Stimulated activated CD8-positive, alpha-beta memory T cell treated with anti-CD3 and anti-CD28 coated beads, Interleukin-4, amount 100 ng/mL, for 4 hours (primary cell): ENCODE measurements at places on chromosomes 6 and 20.

DNA sequence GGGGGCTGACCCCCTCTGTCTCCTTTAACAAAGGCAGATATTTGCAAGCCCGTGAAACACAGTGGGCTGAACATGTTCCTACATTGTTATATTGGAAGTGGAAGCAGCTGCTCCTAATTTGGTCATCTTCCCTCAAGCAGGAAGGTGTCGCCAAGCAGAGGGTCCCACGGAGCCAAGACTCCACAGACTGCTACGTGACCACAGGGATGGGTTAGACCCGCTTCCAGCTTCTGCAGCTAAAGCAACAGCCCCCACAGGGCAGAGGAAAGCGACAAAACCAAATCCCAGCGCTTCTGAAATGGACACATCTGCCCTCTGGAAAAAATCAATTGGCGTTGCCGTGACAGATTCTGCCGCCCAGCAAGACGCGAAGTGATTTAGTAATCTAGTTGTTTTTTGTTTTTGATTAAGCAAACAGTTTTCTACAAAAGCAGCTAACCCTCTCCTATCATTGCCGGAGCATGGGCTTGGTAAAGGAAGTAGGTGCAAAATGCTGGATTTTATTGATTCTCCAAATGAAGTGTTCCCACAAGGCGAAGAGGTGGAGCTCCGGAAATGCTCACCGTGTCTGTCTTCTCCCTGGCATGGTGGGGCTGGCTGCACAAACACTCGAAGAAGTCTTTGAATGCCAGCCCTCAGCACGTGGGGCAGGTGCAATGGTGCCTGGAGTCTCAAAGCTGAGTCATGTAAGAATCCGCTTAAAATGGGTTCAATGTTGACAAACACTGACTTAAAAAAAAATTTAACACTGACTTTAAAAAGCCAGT lies 79.4 kb upstream of the FRMD1 start:
- no peak for DNase-seq

DNA sequence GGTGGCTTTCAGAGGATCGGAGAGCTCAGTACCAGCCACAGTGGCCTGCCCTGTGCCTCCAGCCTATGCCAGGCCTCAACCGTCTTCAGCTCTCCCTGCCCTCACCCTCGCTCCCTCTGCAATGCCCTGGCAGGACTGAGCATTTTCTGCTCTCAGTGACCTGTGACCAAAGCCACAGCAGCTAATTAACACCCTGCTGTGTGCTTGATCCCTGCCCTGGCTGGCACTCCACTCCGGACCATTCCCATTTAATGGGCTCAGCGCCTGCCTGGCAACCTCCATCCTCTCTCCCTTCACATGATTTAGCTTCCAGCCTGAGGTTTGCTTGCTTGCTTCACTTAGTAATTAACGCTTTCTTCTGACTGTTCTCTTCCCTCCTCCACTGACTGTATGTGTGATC lies 287.5 kb downstream of the LRFN2 start:
- DNase-seq, result no peak

GRCh38 chr20:41533537-41534136 lies 84.5 kb downstream of the CHD6 start:
- DNase-seq, result no peak

DNA sequence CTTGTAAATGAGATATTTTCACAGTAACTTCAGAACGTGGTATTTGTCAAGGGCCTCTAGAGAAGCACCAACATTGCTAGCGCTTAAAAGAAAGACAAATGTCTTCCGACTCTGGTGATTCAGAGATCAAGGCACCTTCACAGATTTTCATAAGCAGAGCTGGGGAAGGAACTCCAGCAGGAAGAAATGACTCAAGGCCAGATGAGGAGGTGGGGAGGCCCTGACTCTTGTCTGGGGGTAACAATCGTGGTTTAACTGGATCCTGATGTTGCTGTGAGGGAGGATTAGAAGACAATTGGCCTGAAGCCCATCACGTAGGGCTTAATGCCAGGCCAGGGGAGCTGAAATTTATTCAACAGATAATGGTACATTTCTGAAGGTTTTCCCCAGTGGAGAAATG lies 122.9 kb upstream of the QKI start:
- DNase-seq, result no peak
